ENCODE measurements at places on chromosomes 16 and 17.
A peak's percentile ranks its signal among the peaks of the same experiment; 100 is the strongest.

DNA sequence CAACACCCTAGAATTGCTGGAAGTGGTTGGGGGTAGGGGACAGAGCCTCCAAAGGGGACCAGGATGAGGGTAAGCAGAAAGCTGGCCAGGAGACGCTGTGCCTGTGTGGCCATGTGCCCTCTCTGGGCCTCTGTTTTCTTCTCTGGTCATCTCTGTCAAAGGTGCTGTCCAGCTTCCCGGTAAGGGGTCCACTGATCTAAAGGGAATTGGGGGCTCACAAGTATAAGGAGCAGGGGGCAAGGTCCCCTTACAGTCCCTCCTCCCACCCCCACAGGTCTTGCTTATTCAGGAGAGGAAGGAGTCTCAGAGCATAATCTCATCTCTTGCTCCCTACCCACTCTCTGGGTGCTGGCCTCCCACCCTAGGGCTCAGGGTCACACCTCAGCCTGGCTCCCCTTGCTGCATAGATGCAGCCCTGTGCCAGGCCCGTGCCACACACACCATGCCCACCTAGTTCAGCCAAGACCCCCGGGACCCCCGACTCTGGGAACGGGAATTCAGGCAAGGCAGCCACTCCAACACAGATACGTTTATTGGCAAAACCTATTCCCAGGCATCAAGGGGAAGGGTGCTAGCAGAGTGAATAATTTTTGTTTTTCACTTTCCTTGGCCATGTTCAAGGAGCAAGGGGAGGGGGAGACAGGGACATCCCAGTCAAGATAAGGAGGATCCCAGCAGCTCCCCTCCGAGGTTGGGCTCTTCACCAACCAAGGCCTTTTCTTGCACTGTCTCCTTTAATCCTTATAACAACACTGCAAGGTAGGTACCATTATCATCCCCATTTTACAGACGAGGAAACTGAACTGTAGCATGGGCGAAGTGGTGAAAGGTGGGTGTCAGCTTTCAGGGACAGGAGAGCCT is 19.8 kb downstream of the SLC4A1 start:
- DNase-seq, result no peak

DNA sequence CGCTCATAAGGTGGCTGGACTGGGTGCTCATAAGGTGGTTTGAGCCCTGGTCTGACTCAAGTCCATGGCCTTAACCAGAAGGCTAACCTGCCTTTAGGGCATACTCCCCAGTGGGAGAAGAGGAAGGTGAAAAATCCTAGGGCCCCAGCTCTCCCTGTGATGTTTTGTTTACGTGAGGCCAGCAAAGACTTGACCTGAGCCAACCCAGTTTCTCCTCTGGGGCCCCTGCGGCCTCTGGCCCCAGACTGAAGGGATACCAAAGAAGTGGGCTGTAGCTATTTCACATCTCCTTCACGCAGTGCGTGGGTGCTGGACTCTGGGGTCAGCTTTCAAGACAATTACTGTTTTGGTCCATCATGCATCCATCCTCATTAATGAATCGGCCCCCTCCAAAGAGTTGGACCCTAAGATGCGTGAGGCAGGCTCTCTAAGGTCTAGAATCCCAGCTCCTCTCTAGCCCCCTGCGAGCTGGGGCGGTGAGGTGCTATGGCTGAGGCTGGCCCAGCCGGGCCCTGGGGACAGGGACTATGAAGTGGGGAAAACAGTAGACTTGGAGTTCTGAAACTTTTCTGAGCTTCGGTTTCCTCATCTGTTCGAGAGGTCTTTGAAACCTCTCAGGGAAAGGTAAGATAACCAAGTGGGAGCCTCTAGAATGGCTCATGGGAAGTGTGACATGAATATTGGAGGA is 1.5 kb downstream of the SH2B1 start:
- DNase-seq, result no peak

- no peak for DNase-seq
Observed at GRCh38 chr17:72004011-72004427, 116.8 kb upstream of the SOX9 start.

DNA sequence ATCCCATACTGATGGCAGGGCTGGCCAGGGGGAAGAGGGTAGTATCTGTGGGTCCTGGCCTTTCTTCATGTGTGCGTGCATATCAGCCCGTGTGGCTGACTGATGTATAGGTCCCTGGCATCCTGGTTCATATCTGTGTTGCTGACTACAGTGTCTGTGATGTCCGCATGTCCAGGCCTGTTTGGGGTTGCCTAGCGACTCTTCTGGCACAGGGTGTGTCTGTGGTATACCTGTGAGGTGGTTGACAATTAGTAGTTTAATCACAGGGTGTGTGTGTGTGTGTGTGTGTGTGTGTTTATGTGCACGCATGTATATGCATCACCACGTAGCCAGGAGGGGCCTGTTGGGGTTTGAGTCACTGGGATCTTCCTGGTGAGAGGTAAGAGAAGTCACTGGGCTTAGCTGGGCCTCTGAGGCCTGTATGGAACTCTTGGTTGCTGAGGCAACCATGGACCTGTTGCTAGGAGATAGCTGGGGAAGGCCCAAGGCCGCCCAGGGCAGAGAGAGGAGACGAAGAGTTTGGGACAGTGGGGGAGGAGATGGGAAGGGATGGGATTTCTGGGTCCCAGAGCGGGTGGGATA is 603 bp upstream of the TMEM95 start:
- DNase-seq, result no peak

DNA sequence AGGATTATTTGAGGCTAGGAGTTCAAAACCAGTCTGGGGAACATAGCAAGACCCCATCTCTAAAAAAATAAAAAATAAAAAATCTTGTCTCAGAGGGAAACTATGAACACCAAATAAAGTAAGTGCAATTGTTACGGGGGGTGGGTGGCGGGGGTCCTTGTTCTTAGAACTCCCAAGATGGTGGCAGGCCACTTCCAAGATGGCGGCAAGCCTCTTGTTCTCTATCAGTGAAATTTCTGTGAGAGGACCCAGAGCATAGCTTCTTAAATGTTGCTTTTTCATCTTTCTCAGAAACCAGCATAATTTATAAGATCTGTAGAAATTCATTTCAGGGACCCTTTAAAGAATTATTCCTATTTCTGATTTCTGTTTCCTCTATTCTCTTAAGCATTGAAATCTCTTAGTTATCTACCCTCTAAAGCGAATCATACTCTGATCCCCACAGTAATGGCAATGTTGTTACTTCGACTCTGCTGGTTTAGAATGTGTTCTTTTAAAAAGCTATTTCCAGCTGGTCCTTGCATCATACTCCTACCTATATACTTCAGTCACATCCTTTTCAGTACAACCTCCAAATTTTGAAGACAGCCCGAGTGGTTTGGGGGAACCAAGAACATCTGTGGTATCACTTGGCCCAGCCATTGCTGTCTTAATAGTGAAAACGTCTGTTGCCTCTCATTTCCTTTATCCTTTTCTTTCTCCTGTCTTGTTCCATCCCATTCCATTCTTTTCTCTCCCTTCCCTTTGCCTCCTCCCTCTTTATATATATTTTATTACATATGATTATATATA is 16.2 kb downstream of the RSPRY1 start:
- no peak for DNase-seq

- no peak for DNase-seq
Observed at GRCh38 chr17:15039366-15039765, 225.8 kb downstream of the PMP22 start.

GRCh38 chr17:64084940-64085649 is 44.8 kb downstream of the ERN1 start:
- DNase-seq, result no peak

- DNase-seq, result no peak
Observed at GRCh38 chr17:13230350-13231264, 212.8 kb upstream of the ELAC2 start.

DNA sequence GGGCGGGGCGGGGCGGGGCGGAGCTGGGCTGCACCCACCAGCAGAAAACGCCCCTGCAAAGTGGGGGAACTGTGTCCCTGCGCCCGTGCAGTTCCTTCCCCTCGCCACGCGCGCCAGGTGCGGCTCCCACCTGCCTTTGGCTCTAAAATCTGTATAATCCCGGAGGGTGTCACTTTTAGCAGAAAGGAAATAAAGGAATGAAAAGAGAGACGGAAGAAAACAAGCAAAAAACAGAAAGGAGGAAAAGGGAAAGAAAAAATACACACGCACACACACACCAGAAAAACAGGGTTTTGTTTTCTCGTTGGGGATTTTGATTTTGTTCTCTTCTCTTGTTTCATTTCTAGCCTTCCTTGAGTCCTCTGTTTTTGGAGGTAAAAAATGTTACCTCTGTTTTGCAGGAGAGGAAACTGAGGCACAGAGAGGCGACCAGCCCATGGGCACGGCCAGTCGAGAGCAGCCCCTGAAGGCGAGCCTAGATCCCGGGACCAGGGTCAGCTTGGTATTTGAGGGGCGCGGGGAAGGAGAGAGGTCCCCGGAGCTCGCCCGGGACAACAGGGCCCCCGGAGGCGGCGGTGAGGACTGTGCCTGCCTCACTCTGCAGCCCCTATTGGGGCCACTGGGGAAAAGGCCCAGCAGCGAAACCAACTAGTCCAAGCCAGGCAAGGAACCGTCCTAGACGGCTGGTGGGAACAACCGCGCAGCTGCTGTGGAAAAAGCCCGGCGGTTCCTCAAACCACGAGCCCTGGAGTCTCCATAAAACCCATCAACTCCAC is 594 bp upstream of the CARHSP1 start:
- DNase-seq, result peak; percentile 32

- no peak for DNase-seq
Observed at GRCh38 chr17:17492571-17492970, 3.6 kb downstream of the RASD1 start.

- DNase-seq, result no peak
Observed at GRCh38 chr17:59423903-59424302, 92.4 kb downstream of the YPEL2 start.

GRCh38 chr17:38464723-38465390 is 36.6 kb downstream of the ARHGAP23 start:
- peak; percentile 85 for DNase-seq

Measured in pons (tissue), 1 donor.